Lower leg skin (tissue), 4 donors: ENCODE measurements at places on chromosomes 5 and 9.

- DNase-seq, result no peak
These were observed 692 bp downstream of the PSAT1 start for GRCh38 chr9:78297672-78297961.

GRCh38 chr9:33202018-33202417, 34.9 kb upstream of the B4GALT1 start:
- no peak for DNase-seq

- DNase-seq, result peak; percentile 51
These were observed 52.2 kb upstream of the TUT7 start for GRCh38 chr9:86406366-86406765.

DNA sequence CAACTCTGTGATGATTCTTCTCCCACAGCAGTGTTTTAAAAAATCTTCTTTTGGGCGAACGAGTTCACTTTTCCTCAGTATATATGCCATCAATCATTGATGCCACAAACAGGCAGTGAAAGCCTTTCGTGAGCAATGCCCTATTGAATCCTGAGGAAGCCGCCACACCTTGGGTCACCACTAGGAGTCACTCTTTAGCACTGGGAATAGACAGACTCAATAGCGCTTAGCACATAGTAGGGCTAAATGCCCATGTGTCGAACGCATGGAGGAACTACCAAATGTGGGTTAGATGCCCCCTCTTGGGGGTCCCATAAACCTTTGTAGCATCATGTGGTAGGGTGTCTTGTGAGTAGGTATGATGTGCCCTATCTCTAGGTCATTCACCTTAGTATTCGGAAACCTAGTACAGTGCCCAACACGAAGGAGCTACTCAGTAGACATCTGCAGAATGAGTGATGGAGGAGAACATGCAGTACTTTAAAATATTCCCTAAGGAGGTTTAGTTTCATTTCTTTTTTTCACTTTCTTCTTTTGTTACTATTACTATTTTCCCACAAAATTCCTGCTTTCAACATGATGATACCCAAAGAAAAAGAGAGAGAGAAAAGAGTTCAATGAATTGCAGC, 603.7 kb downstream of the BNC2 start:
- peak; percentile 62 for DNase-seq

GRCh38 chr9:36882594-36882993, 151.5 kb downstream of the PAX5 start:
- no peak for DNase-seq

DNA sequence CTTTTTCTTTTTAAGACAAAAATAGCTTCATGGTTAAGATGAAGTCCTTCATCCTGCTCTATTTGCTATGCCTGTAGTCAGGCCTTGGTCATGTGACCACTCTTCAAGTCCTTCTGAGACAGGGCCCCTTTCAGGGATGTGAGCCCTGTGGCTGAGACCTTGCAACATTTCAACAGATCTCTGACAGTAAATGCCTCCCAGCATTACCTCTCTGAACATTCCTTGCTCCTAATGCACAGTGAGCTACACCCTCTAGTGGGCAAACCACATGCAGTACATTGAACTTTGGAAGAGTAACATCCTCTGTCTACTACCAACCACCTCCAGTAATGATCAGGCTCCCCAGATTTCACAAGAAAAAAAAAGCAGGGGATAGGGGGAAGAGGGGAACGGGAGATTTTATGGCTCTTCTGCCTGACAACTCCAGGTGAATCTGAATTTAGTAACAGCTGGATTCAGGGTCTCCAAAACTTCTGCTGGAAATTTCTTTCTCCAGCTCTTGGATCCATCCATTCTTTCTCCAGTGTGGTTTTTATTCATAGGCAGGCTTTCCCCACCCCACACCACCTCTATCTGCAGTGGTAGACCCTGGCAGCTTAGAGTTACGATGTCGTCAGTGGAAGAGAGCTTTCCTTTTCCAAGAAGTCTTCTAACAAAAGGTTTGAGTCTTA, 8.9 kb upstream of the FBXO38 start:
- no peak for DNase-seq

DNA sequence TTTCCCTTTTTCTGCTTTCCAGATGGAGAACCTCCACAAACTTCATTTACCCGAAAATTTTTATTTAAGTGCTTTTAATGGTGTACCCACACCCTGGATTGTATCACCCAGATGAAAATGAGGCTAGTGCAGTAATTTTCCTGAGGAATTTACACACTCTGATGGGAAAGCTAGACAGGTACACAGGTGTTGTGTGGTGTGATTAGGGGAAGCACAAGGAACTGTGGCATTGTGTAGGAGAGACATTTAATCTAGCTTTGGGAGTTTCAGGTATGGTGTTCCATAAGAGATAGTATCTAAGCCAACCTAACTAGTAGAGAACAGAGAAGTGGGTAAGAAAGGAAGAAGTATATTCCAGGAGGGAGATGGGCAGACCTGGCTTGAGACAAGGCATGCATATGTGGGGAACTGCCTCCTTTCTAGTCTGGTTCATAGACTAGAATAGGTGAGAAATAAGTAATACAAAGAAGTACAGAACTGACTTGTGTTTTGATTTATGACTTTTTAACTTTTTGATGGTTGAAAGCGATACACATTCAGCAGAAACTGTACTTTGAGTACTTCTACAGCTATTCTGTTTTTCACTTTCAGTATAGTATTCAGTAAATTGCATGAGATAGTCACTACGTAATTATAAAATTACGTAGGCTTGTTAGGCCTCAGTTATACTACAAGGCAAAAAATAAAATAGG, 22.9 kb upstream of the ROPN1L start:
- DNase-seq, result no peak

DNA sequence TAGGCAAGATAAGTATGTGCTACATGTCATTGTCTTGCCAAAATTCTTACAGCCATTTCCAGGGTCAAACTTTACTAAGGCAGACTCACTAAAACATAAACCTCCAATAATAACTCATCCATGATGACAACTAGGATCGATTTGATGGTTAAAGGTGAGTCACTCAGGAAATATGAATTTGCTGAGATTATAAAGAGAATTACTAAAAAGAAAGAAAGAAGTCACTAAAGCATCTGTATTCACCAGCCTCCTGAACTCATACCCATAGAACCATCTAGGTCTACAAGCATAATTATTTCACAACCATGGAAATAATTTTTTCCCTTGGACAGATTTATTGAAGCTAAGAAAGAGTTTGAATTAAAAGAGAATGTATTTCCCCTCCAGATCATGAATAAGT, 258.6 kb downstream of the TLE1 start:
- DNase-seq, result no peak
